Activated T-helper 2 cell treated with anti-CD3 and anti-CD28 coated beads, Interferon-gamma antibody, Interleukin-2, Interleukin-4, amounts not matched to agents 10 μg/mL and 5 μg/mL and 100 μg/mL, durations not matched to agents 14 hours and 24 hours and 36 hours (primary cell): ENCODE measurements at places on chromosomes 4 and X.

DNA sequence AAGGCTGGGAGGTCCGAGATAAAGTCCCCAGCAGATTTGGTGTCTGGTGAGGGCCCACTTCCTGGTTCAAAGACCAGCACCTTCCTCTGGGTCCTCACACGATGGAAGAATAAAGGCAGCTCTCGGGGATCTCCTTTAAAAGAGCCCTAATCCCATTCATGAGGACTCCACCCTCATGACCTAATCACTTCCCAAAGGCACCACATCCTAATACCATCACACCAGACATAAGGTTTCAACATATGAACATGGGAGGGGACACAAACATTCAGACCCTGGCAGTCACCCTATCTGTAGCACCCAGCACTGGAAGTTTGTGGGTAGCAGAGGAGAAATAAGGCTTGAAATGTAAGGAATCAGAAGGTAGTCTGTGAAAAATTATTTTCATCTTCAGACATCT, 112.9 kb upstream of the NOCT start:
- no peak for DNase-seq
- peaks cover 4% of the 10 kb centered on the region for H3K27me3 ChIP-seq
- H3K36me3 ChIP-seq = no peaks in the 10 kb centered on the region
- H3K27ac ChIP-seq = no peak overlapping the region

GRCh38 chr4:32010221-32010620, 1290.1 kb downstream of the PCDH7 start:
- H3K4me3 ChIP-seq = no peak overlapping the region
- no peaks in the 10 kb centered on the region for H3K27me3 ChIP-seq
- no peaks in the 10 kb centered on the region for H3K4me1 ChIP-seq
- no peak for DNase-seq
- no peaks in the 10 kb centered on the region for H3K36me3 ChIP-seq

GRCh38 chrX:38804682-38805431, 3.6 kb downstream of the MID1IP1 start:
- DNase-seq = no peak
- peak overlapping the region; percentile 92 for H3K27ac ChIP-seq
- H3K4me1 ChIP-seq = peaks cover 21% of the 10 kb centered on the region
- H3K4me3 ChIP-seq = peak overlapping the region; percentile 100
- H3K27me3 ChIP-seq = no peaks in the 10 kb centered on the region
- peaks cover 60% of the 10 kb centered on the region for H3K36me3 ChIP-seq

DNA sequence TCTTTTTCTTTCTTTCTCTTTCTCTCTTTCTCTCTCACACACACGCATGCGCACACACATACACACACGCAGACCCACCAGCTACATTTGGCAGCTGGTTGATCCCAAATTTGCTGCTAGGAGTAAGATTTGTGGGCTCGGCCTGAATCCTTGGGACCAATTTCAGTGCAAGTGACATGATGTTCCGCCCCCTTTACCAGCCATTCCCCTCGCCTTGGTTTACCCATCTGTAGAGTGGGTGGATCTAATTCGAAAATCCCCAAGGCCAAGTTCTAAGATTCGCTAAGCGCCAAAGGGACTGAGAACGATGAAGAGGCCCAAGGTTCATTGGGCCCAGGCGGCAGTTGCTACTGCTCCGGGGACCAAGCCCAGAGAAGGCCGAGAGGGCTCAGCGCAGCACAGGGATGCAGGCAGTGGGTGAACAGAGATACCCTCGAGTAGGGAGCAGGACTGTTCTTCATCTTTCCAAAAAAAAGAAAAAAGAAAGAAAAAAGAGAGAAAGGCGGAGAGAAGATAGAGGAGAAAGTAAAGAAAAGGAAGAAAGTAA, 5.8 kb downstream of the NKX3-2 start:
- peaks cover 7% of the 10 kb centered on the region for H3K36me3 ChIP-seq
- peaks cover 13% of the 10 kb centered on the region for H3K4me1 ChIP-seq
- H3K27ac ChIP-seq = peak overlapping the region; percentile 61
- DNase-seq = no peak
- H3K27me3 ChIP-seq = peaks cover 90% of the 10 kb centered on the region
- H3K4me3 ChIP-seq = no peak overlapping the region
